ENCODE measurements at places on chromosomes 2 and 18. TPM values are rescaled to one million over a fixed set of nuclear protein-coding genes. Genes with fewer than 3 reads are reported as not detected.

Gene SCN9A
- total RNA-seq = not detected

Gene MAL
- not detected for total RNA-seq

Gene SULT1C2
- total RNA-seq = 0.62 TPM

Gene SCN1A
- total RNA-seq = not detected

Gene PID1
- total RNA-seq = 0.55 TPM

- H3K27me3 ChIP-seq = no peaks in the 10 kb centered on the region
- no peak overlapping the region for H3K27ac ChIP-seq
- H3K36me3 ChIP-seq = no peaks in the 10 kb centered on the region
- no peaks in the 10 kb centered on the region for H3K4me1 ChIP-seq
- peak; percentile 80 for DNase-seq
These were observed 359.8 kb upstream of the SETBP1 start for GRCh38 chr18:44320619-44321460.

DNA sequence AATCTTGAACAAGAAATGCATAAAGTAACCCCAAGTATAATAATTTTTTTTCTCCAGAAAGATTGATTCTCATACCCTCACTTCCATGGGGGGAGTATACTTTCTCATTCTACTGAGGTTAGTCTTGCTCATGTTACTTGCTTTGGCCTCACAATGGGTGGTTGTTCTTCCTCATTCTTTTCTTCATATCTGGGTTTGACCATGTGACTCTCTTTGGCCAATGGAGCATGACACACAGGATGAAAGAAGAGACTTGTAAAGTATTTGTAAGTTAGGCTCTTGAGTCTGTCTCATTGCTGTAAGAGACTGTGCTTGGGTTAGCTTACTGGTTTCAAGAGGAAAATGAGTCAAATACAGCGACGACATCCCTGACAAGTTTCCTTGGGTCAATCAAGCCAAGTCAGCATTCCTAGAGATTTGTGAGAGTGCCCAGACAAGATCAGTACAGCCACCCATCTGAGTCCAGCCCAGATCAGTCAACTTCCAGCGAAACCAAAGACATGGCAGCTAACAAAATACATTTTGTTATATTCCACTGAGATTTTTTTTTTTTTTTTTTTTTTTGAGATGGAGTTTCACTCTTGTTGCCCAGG is 970.2 kb downstream of the BCL11A start:
- no peaks in the 10 kb centered on the region for H3K27me3 ChIP-seq
- no peaks in the 10 kb centered on the region for H3K36me3 ChIP-seq
- H3K4me3 ChIP-seq = no peak overlapping the region

DNA sequence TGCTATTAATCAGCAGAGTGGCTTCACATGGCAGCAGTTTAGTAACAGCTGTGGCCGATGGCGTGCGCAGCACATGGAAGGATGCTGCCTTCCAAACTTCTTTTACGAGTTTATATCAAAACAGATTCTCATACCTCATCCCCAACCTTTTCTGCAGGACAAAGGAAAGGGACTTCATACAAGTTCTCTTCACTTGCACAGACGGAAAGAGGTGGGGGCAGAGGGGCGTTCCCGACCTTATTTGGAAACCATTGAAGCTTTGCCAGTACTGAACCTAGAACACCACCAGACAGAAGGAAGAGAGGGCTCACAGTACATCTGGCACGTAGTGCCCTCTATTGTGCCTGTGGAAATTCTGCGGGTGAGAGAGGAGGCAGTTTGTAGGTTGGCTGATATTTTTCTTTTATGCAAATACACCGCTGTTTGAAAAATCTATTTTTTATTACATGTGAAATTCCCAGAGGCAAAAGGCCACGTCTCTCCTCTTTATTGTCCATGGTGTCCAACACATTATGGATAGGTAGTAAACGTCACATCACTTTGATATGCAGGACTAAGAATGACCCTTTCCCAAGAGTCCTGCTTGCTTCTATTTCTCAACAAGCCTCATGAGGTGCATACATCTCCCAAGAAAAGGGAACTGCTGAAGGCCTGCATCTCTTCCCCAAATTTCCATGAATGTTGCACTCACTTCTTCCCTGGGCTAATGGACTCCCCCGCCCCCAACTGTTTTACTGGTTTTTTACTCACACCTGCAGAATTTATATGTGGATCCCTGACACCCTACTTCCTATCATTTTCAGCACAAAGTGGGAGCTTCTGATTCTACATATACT is 31.3 kb downstream of the COLEC12 start:
- no peak for DNase-seq
- no peak overlapping the region for H3K4me3 ChIP-seq
- no peak overlapping the region for H3K27ac ChIP-seq
- no peaks in the 10 kb centered on the region for H3K27me3 ChIP-seq
- H3K36me3 ChIP-seq = peaks cover 68% of the 10 kb centered on the region
- H3K4me1 ChIP-seq = peaks cover 4% of the 10 kb centered on the region

DNA sequence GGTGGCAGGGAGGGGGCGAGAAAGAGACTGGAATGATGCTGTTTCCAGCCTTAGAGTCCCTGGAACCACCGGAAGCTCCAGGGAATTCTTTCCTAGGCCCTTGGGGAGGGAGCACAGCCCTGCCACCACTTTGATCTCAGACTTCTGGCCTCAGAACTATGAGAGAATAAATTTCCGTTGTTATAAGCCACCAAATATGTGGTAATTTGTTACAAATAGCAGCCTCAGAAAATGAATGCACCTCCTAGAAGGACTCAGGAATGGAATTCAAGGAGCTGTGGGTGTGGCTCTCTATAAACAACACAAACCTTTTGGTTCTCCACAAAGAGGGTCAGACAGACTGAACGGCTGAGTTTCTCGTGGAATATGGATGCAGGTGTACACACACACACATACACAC is 144.5 kb downstream of the ACKR3 start:
- no peak for DNase-seq
- H3K36me3 ChIP-seq = no peaks in the 10 kb centered on the region
- no peaks in the 10 kb centered on the region for H3K27me3 ChIP-seq
- H3K4me1 ChIP-seq = peaks cover 6% of the 10 kb centered on the region

DNA sequence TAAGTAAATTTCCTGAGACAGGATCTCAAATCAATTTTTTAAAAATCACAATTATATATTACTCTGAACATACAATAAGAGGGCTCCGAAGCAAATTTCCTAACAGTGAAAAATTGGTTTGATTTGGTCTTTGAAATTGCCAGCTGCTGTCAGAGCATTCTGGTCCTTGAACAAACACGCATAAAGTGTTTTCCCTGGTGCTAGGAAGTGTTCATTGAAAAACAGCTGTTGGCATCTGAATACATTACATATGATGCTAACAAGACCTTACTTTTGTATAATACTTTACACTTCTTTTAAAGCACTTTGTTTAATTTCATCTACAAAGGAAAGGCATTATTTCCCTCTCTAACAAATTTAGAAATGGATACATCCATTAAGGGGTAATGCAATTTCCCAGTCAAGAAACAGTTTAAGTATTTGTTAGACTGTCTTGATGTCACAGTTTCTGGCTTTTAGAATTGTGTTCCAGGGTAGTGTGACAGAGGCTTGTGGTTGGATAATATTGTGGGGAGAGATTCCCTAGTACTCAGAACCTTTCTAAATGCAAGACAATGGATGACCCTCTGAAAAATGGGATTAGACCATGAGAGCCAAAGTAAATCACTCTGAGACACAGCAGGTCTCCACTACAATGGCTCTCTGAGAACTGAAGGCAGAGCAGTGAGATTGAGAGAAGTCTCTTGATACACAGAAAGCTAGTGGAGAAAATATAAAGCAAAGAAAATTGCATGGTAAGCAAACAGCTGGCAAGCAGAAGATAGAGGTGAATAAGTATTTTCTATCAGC is 299.0 kb downstream of the TRIB2 start:
- H3K27me3 ChIP-seq = no peaks in the 10 kb centered on the region
- DNase-seq = no peak
- no peaks in the 10 kb centered on the region for H3K36me3 ChIP-seq
- peak overlapping the region; percentile 41 for H3K4me3 ChIP-seq
- H3K27ac ChIP-seq = peak overlapping the region; percentile 31
- peaks cover 13% of the 10 kb centered on the region for H3K4me1 ChIP-seq

- no peak for DNase-seq
- H3K36me3 ChIP-seq = no peaks in the 10 kb centered on the region
- H3K27me3 ChIP-seq = peaks cover 7% of the 10 kb centered on the region
- no peak overlapping the region for H3K27ac ChIP-seq
- H3K4me3 ChIP-seq = no peak overlapping the region
These were observed 125.6 kb downstream of the AFF3 start for GRCh38 chr2:100016756-100017155.

DNA sequence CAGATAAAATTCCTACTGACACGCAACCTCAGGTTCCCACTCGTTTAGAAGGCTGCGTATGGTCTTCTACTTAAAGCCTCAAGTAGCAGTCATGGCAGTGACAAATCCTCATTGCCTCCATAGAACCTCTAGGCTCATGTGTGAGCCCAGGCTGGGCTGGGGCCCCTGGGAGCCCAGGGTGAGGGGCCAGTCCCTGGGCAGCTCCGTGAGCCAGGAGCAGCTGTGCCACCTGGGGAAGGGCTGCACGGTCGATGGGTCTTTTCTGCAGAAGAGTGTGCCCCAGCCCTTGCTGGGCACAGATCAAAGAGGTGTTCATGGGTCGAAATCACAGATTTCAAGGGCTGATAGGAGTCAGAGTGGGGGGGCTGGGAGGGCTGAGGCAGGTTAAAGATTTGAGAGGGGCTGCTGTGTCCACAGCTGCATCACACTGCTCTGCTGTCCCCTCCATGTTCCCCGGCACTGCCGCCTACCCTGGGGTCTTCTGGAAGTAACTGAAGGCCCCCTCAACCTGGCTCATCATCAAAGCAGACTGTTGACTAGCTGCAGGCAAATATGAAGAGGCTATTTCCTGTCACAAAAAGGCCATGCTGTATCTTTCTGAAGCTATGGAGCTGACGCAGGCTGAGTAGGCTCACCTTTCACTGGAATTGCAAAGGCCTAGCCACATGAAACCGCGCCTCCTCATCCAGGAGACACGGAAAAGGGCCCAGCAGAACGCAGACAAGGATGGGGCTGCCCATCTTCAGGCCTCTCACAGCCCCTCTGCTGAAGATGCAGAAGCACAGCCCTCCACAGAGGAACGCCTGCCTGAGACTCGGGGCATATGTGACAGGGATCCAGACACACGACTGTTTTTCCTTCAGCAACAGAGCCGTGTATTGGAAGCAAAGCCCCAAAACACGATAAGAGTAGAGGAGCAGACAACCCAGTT is 35.7 kb upstream of the ALPP start:
- H3K27ac ChIP-seq = no peak overlapping the region
- DNase-seq = no peak
- no peak overlapping the region for H3K4me3 ChIP-seq

DNA sequence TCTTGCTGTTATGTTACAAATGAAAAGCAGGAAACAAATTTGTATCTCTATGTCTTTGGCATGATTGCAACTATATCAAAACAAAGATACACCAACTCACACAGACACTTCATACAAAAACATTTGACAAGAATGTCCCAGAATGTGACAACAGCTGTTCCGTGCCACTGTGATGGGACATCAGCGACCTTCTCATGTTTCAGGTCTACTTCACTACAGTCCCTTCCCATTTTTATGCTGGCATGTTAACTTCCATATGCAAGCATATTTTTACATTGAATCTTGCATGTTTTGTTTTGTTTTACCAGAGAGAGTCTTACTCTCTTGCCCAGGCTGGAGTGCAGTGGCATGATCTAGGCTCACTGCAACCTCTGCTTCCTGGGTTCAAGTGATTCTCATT is 71.2 kb downstream of the STK25 start:
- H3K4me1 ChIP-seq = no peaks in the 10 kb centered on the region
- H3K36me3 ChIP-seq = peaks cover 69% of the 10 kb centered on the region
- no peak overlapping the region for H3K4me3 ChIP-seq
- H3K27me3 ChIP-seq = no peaks in the 10 kb centered on the region
- no peak for DNase-seq

- H3K36me3 ChIP-seq = peaks cover 12% of the 10 kb centered on the region
- no peak overlapping the region for H3K4me3 ChIP-seq
- peaks cover 7% of the 10 kb centered on the region for H3K4me1 ChIP-seq
- DNase-seq = peak; percentile 94
These were observed 26.1 kb downstream of the KCTD18 start for GRCh38 chr2:200483729-200484198.

DNA sequence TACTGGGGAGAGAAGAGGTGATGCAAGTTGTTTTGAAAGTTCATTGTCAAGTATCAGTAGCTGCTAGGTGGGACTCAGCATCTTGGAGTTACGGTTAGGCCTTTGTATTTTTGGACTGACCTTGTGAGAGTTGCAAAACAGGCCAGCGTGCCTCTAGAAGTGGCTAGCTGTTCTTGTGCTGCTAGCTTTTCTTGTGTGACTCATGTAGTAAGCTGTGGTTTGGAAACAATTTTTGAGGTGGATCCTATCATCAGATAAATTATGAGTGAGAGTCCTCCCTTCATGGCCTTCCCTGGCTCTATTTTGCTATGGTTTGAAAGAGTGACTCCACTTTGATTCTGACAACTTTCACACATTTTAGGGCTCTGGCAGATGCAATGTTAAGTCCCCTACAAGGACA is 409.2 kb upstream of the HS6ST1 start:
- H3K27me3 ChIP-seq = no peaks in the 10 kb centered on the region
- no peak overlapping the region for H3K27ac ChIP-seq
- H3K4me3 ChIP-seq = no peak overlapping the region
- no peaks in the 10 kb centered on the region for H3K36me3 ChIP-seq
- no peak for DNase-seq
- H3K4me1 ChIP-seq = no peaks in the 10 kb centered on the region

All from endodermal cell (in vitro differentiated cells).